ENCODE measurements at places on chromosomes 13 and 19. TPM values are rescaled to one million over a fixed set of nuclear protein-coding genes. Genes with fewer than 3 reads are reported as not detected.

The ADGRE2 gene
- total RNA-seq, result 0.57 TPM

The ZNF571 gene
- 5.6 TPM for total RNA-seq

The ZNF132 gene
- total RNA-seq, result 1.0 TPM

DNA sequence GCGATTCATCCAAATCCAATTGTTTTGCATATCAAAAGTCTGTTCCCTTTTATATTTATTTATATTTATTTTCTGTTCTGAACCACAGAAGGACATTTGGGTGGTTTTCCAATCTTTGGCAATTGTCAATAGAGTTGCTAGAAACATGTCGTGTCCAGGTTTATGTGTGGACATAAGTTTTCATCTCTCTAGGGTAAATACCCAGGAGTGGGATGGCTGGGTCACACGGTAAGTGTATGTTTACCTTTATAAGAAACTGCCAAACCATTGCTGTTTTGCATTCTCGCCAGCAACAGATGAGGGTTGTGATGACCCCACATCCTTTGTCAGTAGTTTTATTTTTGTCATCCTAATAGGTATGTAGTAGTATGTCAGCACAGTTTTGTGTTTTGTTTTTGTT is 12.5 kb downstream of the AP1M1 start:
- no peak for DNase-seq

DNA sequence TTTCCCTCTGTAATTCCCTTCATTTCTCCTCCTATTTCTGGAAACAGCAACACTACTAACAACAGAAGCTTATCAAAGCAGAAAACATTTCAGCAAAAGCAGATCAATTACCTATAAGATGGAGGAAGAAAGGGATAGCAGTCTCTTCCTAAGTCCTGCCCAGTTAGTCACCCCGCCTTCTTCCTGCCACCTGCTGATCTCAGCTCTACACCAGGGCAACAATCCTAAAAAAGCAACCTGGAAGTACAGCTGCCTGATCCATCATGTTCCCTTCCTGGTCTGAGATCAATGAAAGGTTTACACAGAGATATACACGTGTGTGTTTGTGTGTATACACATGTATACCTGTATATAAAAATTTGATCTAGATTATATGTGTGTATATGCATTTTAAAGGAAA is 59.4 kb downstream of the TSC22D1 start:
- no peak for DNase-seq

DNA sequence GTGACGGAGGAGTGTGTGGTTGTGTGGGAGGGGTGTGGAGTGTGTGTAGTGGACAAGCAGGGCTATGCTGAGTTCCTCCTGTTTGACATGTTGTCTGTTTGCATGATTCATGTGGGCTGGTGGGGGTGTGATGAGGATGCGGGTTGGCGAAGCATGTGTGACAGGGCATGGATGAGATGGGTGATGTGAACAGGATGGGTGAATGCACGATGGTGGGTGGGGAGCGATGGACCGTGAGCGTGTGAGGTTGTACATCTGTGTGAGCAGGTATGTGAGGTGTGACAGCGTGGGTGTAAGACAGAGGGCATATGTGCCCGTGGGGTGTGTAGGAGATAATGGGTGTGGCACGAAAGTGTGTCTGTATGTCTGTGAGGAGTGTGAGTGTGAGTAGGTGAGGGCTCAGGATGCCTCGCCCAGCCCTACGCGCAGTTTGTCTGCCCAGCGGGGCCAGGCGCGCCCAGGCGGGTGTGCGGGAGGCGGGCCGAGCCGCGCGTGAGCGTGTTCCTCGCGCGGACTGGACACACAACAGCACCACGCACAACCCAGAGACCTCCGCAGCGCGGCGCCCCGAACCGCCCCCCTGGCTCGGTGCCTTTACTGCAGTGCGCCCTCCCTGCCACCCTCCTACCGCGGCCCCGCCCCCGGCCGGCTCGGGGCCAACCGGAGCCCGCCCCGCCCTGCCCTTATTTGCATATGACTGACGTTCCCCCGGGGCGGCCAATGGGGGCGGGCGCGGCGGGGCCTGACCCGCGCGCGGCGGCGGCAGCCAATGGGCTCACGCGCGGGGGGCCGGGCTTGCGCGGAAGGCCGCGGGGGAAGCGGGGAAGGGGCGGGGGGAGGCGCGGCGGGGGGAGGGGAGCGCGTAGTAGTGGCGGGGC is 14.4 kb downstream of the CIC start:
- peak; percentile 99 for DNase-seq

DNA sequence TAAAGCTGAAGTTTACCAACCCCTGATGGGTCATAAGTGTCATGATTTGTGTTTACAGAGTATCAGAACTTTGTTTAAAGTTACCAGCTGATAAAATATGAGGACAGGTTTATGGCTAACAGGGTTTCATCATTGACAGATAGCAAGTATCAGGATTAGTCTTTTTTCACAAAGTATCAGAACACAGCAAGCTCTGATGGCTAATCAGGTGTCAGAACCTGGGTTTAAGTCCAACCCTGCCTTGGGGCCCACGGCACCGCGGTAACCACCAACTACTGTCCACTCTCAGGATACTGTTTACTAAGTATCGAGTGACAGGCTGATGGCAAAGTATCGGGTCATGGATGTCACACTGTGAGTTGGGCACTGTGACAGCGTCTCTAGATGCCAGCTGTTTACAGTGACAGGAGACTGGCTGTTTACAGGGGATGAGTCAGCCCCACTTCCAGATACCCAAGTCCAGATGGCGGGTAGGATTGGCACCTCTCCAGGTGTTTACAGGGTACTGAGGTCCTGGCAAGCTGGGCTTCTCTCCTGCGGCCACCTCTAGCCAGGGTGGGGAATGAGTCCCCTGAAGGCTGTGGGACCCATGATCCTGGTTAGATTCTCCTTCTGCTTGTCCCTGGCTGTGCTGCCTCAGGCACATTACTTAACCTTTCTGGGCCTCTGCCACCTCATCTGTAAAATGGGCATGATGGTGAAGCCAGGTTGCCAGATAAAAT is 21.8 kb downstream of the ARRDC2 start:
- peak; percentile 68 for DNase-seq

DNA sequence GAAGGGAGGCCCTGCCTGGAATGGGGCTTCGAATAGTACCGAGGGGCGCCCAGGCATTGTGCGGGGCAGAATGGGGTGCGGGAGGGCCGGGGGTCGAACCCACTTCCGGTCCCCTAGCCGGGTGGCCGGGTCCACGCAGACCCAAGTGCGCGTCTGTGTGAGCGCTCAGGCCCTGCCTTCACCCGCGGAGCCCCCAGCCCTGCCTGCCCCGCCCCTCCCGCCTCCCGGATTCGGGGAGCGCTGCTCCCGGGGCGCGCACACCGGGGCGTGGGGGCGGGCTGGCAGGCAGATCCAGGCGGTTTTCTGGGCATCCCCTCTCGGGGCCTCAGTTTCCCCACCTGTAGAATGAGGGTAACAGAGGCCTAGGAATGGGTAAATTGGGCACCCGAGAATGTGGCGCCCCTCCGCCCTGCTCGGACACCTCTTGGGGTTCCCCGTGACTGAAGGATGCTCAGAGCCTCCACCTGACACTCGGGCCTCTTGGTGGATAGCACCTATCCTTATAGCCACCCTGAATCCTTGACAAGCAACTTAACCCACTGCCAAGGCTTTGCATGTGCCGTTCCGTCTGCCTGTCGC is 682 bp downstream of the PIK3R2 start:
- peak; percentile 55 for DNase-seq

DNA sequence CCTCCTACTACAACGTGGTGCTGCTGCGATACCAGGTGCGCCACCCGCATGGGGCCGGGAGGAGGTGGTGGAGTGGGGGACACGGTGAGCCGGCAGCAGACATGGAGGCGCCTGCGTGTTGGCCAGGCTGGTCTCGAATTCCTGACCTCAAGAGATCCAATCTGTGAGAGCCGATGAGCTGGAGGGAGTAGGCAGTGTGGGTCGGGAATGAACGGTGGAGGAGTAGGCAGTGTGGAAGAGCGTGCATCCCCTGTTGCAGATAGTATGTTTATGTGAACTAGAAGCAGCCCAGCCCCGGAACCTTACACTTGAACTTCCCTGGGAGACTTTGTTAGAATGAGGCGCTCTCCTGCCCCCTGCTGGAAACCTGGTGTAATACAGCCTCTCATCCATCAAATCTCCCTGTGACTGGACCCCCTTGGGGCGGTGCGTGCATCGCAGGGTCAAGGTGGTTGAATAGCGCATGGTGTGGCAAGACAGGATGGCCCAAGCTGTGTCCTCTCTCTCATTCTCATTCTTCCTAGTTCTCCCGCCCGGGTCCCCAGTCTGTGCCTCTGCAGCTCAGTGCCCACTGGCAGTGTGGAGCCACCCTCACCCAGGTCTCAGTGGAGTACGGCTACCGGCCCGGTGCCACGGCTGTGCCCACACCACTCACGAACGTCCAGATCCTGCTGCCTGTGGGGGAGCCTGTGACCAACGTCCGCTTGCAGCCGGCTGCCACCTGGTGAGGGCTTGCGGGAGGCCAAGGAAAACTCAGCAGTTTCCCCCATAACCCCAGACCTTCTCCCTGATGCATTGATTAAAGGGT is 10.5 kb upstream of the B3GNT3 start:
- peak; percentile 84 for DNase-seq
